Inflammatory macrophage treated with lipopolysaccharide for 1 hour (primary cell): ENCODE measurements at places on chromosomes 3 and 15.

GRCh38 chr15:58856086-58856485 is 77.4 kb downstream of the SLTM start:
- no peak for DNase-seq

- DNase-seq = no peak
These were observed 966 bp upstream of the C3orf80 start for GRCh38 chr3:160224256-160224655.

DNA sequence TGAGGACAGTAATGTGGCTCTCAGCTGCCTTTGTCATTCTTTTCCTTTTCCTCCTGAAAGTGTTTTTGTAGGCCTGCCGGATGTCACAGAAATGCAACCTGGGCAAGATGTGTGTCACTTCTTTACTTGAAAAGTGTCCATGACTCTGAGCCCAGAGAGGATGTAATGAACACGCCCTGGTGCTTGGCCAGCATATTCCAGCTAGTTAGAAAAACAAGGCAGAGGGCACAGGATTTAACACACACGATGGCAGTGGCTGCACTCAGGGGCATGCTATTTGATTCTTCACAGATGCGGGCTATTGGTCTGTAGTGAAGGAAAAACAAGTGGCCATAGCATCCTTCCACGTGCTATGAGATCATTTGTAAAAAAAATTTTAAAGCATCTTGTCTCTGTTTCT is 30.3 kb upstream of the PTX3 start:
- DNase-seq = no peak

DNA sequence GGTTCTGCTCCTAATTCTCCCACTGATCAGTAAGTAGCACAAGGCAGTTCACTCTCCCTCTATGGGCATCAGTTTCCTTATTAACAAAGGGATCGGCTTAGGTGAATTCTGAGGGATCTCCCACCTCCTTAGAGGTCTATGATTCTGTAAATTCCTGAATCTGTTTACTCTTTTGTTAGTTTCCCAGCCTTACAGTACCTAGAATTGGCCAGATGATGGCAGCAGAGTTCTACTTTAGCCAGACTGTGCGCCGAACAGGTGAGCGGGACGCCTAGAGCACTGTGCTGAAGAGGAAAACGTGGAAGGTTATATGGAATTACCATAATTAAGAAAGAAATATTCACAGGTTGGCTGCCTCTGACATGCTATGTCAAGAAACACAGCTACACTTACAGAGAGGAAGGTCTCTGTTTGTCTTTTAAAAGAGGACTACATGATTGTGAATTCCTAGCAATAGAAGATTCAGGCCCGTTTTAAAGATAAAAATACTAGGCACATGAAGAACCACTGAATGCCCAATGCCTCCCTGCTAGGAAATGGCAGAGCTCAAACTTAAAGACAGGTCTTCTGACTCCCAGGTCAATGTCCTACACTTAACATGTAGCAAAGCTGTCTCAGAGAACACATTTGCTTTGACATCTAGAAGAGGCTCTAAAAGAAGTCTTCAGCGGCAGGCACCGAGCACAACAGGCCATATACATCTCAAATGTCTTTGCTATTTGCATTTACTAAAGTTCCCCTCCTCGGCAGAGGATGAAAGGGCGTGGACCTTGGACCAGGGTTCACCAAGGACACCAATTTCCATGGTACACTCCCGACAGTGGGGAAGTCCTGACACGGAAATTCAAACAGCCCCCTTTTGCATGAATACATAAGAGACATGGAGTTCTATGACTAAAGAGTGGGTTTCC is 259.9 kb downstream of the FGF12 start:
- peak; percentile 6 for DNase-seq

GRCh38 chr15:89469426-89470096 is 26.8 kb downstream of the RHCG start:
- no peak for DNase-seq

- DNase-seq = no peak
These were observed 51.7 kb downstream of the PLS1 start for GRCh38 chr3:142647856-142648255.

GRCh38 chr3:88149101-88149508 is 654 bp upstream of the C3orf38 start:
- peak; percentile 42 for DNase-seq
